ENCODE measurements at places on chromosomes 2 and 18.

DNA sequence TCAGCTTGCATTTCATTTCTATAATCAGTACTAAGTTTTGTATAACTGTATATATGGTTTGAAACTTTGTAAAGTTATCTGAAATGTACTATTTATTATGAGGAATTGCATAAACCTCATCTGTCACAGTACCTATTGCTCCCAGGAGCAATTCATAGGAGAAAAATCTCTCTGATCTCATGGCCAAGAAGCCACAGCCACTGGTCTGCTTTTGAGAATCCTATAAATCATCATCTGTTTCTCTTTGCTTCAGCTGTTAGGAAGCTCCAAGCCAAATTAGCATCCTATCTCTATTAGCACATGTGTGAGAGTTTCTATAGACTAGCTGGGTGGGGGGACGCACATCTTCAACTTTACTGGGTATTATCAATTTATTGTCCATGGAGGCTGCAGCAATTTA is 210.3 kb downstream of the CYP26B1 start:
- no peak for DNase-seq

GRCh38 chr2:69087912-69088240 is 74.9 kb downstream of the ANTXR1 start:
- DNase-seq = no peak

GRCh38 chr2:113058998-113059960 is at the start of gene IL36RN:
IL36RN (plus strand) TSS chr2:113059198; CDS start chr2:113059439, 241 bp downstream.
- no peak for DNase-seq

DNA sequence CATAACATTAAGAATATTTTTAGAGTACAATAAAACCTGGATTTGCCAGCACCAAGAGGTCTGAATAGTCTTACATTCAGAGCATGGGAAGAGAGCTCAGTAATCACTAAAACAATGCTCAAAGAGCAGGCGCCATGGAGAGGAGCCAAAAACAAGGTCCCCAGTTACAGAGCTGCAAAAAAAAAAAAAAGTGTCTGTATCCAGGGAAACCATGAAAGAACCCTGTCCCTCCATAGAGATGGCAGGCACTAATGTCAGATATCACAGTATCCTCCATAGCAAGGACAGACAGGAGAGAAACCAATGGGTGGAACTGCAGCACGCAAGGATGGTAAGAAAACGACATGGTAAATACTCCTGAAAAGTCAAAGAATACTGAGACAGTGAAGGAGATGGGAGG is 19.5 kb downstream of the FBXO15 start:
- peak; percentile 50 for DNase-seq

- no peak for DNase-seq
Measured at GRCh38 chr2:14751581-14751980, 119.1 kb downstream of the LRATD1 start.

DNA sequence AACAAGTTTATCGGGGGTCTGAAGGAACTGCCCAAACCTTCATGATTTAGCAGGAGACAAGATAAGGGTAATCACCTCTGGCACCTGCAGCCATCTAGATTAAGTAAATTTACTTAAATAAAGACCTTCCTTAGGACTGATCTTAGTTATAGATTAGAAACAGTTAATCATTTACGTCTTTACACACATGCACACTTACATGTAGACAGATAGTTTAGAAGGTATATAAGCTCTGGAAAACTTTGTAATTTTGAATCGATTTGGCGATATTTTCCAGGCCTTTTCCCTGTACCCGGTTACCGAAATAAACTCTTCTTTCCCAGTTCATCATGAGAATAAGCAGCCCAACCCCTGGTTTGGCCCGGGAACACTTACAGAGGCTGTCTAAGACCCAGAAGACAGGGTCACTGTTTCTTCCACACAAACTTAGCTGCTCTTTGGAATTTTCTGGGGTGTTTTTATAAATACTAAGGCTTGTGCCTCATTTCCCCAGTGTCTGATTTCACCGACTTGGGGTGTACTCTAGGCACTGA is 560 bp upstream of the SKA1 start:
- DNase-seq = no peak

DNA sequence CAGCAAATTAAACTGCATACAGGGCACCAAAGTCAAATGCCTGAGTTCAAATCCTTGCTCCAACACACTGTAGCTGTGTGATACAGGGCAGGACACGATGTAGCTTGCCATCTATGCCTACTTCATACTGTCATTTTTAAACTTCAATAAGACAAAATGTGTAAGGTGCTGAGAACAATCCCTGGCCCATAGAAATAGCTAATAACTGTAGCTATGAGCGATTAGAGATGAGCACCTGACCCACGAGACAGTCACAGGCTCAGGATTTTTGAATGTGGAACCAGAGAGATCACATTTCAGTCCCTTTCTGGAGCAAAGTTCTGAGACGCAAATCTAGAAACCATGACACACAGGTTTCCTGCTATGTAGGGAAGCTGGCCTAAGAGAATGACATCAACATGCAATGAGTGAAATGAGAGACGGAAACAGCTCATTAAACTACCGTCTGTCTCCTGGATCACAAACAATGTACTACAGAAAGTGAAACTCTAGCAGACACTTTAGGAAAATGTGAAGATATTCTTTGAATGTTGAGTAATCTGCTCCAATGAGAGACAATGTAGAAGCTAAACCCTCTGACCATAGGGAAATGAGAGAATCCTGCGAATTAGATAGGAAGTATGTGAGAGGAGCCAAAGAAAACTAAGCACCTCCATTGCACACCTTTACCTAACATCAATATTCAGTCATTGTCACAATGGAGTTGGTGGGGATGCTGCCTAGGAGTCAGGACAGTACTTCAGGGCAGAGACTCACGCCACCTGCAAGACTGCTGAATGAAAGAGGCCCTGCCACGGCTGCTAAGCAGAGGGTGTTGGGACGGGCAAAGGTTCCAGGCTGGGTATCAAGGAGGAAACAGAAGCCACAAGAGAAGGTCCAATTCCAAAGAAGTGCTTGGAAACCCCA is 25.5 kb downstream of the B4GALT6 start:
- DNase-seq = no peak

- no peak for DNase-seq
Measured at GRCh38 chr2:227020416-227020815, 143.6 kb downstream of the COL4A4 start.
